Hepatic stellate cell (primary cell): ENCODE measurements at places on chromosomes 5 and 9.

DNA sequence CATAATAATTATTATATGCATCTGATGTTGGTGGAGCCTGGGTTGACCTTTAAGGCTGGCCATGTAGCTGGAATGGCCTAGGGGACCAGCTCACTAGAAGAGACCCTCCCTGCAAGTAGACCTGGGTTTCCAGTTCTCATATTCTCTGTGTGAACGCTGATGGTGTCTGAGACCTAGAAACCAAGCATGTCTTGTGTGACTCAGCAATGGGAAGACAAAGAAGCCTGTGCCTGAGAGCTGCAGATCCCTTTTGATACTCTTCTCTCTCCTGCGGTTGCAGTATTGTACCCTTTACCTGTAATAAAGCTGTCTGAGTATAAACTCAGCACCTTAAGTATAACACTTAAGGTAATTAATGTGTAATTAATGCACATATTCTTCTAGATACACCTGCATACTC lies 22.2 kb downstream of the C9orf152 start:
- no peak for DNase-seq

DNA sequence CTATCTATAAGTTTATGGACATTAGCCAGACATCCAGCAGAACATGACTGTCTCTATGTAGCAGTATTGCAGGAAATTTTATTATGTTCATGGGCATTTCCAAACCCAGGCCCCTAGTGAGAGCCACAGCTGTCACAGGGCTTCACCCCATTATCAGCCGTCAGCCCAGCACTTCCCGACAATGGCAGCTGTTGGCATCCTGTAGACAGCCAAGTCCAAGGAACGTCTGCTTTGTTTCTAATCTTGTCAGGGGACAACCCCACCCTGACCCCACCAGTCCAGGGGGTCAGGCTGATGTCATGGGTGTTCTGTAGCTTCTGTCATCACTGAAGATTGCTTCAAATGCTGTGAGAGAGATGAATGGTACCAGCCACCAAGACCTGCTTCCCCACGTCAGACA lies 565.3 kb upstream of the BRINP1 start:
- DNase-seq = no peak

DNA sequence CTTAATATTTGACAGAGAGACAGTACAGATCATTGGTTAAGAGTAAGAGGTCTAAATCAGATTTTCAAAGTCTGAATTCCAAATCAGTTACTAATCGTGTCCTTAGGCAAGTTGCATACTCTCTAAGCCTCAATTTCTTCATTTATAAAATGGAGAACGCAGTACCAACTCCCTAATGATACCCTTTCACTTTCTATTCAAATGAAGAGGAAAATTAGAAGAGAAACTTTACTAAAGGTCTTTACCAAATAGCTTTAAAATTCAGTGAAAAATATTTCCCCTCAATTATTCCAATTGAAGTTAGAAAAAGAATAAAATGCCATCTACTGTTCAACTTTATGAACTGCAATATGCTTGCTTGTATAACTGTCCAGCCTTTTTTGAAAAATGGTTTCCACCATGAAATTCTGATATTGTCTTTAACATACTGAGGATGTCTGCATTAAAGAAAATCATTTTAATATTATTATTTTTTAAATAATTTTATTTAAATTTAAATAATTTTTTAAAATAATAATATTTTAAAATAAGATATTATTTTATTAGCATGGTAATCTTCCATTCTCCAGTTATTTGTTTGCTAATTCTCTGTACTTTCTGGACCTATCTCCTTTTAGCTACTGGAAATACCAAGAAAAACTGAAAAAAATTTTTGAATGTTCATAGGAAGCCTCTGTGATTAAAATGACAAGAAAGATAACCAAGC lies 36.0 kb downstream of the POC5 start:
- no peak for DNase-seq

- no peak for DNase-seq
Measured at GRCh38 chr5:97877588-97877987, 694.5 kb upstream of the RIOK2 start.

DNA sequence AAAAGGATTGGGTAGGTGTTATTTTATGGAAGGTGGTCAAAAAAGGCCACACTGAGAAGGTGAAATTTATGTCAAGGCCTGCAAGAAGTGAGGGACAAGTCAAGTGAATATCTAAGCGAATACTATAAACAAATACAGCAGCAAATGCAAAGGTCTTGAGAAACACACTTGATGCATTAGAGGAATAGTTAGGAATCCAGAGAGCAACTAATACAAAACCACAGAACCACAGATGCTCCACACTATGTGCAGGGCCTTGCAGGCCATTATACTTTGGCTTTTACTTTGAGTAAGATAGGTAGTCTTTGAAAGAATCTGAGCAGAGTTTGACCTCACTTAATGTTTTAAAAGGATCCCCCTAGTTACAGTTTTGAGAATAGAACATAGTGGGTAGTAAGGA lies 4.6 kb downstream of the ZNF622 start:
- no peak for DNase-seq

DNA sequence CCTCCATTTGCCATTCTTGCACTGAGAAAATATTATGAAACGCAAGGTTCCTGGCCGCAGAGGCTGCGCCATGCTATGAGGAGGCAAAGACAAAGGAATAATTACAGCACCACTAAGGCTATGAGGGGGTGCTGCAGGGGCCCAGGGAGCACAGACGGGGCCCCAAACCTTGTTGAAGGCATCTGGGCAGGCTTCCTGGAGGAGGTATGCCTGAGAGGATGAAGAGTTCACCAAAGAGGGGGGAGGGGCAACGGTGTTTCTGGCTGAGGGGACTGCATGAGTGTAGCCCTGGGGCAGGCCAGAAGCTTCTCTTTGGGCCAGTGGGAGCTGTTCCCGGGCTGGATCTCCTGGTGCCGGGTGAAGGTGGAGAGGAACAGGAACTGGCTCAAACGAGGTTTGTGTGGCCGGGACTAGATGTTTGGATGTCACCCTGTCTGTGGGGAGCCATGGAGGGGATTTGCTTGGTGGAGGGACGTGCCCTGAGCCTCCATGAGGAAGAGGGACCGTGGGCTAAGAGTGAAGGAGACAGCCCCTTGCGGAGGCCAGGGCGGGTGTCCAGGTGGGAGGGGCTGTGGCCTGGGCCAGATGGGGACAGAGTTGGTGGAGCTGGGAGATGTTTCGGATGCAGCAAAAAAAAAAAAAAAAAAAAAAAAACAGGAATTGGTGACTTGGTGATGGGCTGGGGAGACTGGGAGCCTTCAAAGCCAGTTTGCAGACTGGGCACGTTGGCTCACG lies 28.2 kb downstream of the PTGES start:
- no peak for DNase-seq

DNA sequence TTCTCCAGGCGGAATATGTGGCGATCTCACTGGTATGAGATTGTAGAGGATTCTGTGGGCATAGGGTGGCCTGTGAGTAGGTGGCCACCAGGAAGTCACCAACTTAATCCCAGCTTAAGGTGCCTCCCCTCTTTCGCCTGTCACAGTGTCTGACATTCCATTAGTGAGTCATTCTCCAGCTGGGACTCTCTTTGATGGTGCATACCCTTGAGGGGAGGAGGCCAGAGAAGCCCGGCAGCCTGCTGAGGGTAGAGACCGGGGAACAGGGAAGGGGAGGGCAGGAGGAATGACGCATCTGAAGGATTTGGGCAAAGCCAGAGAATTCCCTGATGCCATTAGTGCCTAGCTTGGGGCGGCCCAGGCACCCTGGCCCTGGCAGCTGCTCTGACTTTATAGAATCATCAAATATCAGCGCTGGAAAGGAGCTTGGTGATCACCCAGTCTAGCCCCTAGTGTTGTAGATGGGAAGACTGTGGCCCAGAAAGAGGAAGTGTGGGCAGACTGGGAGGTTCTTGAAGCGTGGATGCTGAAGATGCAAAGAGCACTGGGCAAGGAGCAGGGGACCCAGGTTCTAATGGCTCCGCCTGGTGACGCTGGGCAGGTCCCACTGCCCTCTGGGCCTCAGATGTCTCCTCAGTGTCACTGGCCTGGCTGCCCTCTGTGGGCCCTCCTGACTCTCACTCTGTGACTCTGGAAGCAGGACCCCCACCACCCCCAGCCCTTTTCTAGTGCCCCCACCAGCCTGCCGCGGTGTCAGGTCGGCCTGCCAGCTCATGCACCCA lies 41.4 kb downstream of the DAB2IP start:
- DNase-seq = peak; percentile 84

GRCh38 chr5:11619339-11620024 lies 284.8 kb downstream of the CTNND2 start:
- DNase-seq = no peak

- no peak for DNase-seq
Measured at GRCh38 chr9:76613974-76614373, 150.3 kb upstream of the PCA3 start.

DNA sequence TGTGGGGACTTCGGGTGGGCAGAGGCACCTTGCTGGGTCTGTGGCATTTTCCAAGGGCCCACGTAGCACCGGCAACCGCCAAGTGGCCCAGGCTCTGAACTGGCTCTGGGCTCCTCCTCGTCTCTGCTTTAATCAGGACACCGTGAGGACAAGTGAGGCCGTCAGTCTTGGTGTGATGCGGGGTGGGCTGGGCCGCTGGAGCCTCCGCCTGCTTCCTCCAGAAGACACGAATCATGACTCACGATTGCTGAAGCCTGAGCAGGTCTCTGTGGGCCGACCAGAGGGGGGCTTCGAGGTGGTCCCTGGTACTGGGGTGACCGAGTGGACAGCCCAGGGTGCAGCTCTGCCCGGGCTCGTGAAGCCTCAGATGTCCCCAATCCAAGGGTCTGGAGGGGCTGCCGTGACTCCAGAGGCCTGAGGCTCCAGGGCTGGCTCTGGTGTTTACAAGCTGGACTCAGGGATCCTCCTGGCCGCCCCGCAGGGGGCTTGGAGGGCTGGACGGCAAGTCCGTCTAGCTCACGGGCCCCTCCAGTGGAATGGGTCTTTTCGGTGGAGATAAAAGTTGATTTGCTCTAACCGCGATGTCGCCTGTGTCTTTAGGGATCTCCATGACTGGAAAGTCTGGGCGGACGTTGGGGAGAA lies 5.8 kb downstream of the DPP7 start:
- no peak for DNase-seq

GRCh38 chr9:37370968-37371563 lies 51.4 kb upstream of the GRHPR start:
- no peak for DNase-seq

GRCh38 chr5:152689250-152689711 lies 284.2 kb upstream of the NMUR2 start:
- no peak for DNase-seq

DNA sequence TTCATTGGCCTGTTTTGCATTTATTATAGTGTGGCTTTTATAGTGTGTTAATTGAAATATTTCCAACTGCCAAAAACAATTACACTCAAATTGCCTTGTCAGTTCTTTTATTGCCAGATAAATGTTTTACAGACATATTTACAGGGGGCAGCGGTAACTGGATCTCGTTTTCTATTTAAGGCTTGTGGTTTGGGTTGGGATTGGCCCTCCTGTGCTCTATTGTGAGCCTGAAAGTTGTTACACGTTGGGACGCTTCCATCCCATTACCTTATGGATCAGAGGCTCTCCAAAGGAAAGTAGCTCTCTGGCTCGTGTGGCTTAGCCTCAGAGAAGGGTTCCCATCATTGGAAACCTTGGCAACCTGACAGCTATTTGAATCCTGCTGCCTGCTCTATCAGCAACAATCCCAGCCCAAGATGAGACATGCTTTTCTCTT lies 20.8 kb downstream of the DNAI1 start:
- DNase-seq = no peak

DNA sequence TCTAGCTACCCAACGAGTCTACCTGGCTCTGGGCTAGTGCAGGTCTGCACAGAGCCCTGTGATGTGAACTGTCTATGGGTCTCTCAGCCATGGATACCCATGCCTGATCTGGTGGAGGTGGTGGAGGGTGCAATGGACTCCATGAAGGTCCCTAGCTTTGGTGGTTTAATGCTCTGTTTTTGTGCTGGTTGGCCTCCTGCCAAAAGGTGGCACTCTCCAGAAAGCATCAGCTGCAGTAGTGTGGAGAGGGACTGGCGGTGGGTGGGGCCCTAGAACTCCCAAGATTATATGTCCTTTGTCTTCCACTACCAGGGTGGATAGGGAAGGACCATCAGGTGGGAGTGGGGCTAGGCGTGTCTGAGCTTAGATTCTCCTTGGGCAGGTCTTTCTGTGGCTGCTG lies 290.1 kb downstream of the AGTPBP1 start:
- DNase-seq = no peak

- no peak for DNase-seq
Measured at GRCh38 chr9:128715436-128715750, 8.5 kb downstream of the ZDHHC12 start.

DNA sequence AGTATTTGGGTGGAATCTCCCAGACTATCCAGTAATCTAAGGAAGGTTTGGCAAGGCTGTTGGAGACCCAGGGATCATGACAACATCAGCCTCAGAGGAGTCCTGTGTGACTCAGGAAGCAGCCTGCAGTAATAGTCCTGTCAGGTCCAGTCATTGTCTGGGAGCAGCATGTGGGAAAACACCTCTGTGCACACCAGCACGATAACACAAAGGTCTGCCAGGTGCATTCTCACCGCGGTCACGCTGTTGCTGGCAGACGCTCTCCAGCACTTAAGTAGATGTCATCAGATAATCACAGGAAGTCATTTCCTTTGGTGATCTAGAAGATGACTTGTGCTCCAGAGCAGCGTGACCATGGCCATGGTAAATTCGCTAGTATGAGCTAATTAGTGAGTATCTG lies 99.2 kb upstream of the IQGAP2 start:
- no peak for DNase-seq

- DNase-seq = no peak
Measured at GRCh38 chr9:98652302-98652701, 56.4 kb downstream of the GABBR2 start.

DNA sequence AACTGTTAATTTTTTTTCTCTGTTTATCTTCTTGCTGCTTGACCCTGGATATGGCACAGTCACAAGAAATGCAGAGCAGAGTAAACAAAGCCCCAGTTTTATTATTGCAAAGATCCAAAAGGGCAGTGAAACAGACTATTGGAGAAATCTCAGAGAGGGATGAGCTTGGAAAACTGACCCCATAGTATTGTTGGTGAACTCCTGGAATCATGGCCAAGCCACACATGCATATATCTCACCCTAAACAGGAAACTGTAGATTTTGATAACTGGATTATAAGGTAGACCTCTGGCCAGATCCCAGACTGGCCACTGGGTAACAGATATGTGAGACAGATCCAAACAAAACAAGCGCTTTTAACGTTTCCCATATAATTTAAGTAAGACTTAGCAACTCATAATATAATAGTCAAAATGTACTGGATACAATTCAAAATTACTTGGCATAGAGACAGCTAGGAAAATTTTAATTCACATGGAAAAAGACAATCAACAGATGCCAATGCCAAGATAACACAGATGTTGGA lies 263.5 kb upstream of the SEMA6A start:
- no peak for DNase-seq

- peak; percentile 91 for DNase-seq
Measured at GRCh38 chr5:176870110-176870591, 29.0 kb downstream of the HK3 start.

- no peak for DNase-seq
Measured at GRCh38 chr9:109861918-109862317, 81.9 kb downstream of the PALM2AKAP2 start.

DNA sequence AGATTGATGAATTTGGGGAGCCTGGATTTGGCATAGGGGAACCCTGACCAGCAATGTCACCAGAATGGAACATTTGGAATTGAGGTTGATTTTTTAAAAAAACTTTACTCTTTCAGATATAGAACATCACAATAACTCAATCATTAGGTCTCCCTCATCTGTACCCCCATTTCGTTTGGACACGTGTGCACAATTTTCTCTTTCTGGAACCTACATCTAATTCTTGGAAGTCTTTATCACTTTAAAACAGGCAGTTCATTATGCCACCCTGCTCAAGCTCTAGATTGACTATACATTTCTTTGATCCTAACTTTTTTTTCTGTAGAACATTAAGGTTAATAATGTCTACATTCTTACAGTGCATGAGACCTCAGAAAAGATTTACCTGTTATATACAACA lies 3.7 kb upstream of the SSBP2 start:
- DNase-seq = no peak
